ENCODE measurements at places on chromosomes 7 and 10.
A peak's percentile ranks its signal among the peaks of the same experiment; 100 is the strongest.

DNA sequence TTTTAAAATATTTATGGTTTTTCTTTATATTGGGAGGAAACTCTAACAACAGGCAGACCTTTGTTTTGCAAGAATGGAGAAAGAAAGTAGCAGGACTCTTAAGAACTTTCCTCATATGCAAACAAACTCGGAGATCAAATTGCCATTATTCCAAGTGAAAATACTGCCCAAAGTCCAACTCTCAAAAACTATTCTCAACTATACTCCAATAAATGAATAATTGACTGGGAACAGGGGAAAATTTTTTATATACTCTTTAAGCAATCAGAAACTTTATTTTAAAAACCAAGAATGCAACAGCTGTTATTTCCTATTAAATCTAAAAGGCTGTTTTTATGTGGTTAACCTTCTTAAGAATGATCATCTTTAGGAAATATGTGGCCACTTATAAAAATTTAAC, 101.9 kb downstream of the COL28A1 start:
- DNase-seq, result no peak

- DNase-seq, result no peak
These were observed 734.1 kb downstream of the KCNMA1 start for GRCh38 chr10:76903387-76903945.

DNA sequence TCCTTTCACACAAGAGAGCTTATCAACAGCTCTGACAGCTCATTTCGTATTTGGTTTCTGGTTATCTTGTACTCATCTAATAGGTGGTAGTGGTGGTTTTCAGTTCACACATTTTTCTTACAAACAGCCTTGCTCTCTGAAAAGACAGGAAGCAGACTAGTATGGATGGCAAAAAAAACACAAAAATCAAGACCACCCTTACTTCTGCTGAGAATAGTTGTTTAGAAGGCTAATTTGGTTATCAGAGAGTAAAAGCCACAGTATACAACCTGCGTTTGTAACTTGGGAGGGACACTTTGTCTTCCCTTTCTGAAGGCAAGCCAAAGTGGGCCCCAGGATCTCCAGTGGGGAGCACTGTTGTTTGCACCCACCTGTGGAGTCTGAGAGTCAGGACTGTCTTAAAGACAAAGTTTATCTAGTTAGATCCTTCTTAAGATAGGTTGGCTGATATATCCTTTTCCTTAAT, 68.0 kb downstream of the PIP4K2A start:
- no peak for DNase-seq

DNA sequence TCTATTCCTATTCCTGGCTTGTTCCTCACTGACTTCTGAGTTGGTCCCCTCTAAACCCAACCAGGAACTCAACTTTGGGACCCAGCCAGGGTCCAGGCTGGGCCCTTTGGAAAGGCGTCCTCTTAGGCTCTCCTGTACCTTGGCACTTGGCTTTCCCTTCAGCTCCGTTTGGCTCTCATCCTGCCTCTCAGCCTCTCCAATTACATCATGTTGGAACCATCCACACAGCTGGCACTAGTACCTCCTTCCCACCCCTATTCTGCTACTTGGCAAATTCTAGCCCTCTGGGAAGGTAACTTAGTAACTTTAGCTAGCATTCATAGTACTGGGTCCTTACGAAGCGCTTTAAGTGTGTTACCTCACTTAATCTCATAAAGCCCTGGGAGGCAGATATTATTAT, 205.3 kb upstream of the HABP2 start:
- no peak for DNase-seq

DNA sequence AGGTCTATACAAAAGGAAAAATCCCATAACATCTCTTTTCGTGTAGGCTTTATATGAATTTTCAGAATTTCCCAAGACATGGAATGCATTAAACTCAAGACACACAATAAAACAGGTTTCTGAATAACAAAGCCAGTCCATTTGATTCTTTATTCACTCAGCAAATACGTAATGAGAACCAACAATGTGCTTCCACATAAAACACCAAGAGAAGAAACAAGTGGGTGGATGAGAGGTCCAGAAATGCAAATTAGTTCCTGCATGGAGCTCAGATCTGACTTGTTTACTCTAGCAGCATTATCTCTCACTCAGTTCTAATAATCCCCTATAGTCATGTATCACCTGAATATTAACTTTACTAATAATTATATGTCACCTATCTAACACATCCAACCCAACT, 249.5 kb downstream of the LRRTM3 start:
- DNase-seq, result no peak

GRCh38 chr7:1781369-1781768, 111.3 kb downstream of the ELFN1 start:
- no peak for DNase-seq

DNA sequence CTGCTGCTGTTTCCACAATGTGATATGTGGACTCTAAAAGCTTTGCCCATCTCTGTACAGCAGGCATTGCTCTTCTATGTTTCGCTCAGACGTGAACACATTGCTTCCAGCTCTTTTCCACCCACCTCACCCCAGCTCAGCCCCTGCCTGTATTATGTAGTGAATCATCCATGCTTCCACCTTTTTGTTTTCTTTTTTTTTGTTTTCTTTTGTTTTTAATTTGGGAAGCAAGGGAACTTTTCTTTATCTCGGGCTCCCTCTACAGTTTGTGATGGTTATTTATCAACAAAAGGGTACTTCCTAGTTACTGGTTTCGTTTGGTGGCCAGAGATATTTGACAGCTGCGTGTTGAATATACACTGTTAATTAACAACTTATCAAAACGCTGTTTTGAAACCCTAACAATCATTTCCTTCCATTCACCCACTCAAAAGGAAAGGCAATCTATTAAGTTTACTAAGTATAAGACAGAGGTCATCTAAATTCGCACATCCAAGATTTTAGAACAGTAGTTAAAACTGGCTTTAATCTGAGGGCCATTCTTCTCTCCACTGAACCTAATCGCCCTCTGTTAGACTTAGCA, 127.9 kb upstream of the STK17A start:
- DNase-seq, result peak; percentile 28

DNA sequence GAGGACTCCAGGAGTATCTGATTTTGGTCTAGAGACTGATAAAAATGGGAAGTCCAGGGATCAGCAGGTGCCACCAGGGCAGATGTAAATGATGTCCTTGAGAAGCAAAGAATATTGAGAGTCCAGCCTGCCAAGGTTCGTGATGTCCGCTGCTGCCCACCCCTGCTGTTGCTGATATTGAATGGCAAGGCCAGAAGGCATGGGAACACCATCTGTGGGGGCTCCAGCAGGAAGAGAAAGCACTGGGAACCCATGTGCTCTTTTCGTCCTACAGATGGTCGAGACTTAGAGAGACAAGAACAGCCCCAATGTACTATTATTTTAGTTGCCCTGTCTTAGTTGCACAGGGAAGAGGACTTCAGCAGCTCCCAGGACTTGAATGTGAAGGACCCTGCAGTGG, 363.9 kb downstream of the GALNT17 start:
- no peak for DNase-seq

GRCh38 chr10:43265799-43266721, 805 bp downstream of the RASGEF1A start:
- no peak for DNase-seq

DNA sequence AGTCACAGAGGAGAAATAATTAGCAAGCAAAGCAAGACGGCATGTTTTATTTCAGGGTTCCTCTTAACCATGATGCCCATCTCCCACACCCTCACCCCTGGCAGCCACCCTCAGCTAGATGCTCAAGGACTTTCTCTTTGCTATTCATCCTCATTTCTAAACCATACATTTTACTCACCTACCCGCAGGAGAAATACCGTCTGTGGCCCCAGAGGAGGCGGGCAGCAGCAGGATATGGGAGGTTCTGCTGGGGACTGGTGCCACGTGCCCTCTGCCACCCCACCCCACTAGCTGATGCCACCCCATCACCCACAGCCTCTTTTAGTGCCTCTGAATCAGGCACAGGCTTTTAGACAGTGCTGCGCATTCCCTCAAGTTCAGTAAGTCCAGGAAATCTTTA, 168.7 kb upstream of the ITGB1 start:
- DNase-seq, result no peak

- no peak for DNase-seq
These were observed 97.8 kb upstream of the EEPD1 start for GRCh38 chr7:36055207-36055606.

DNA sequence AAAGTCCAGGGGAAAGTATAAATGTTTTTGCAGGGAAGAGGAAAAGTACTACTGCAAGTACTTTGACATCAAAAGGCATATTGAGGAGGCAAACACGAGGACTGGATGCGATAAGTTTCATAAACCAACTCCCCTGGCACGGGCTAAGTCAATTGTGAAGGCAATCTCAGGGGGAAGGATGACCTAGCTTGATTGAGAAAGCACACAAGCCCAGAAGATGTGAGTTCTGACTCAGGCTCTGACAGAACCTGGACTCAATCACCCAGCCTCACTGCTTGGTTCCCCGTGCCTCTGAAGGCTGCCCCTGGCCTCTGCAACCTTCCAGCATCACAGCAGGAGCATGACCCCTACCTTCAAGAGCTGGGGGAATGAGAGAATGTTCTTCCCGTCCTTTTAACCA, 93.2 kb upstream of the ZNF438 start:
- DNase-seq, result no peak

- DNase-seq, result no peak
These were observed 239.5 kb upstream of the DKK1 start for GRCh38 chr10:52074505-52075026.

DNA sequence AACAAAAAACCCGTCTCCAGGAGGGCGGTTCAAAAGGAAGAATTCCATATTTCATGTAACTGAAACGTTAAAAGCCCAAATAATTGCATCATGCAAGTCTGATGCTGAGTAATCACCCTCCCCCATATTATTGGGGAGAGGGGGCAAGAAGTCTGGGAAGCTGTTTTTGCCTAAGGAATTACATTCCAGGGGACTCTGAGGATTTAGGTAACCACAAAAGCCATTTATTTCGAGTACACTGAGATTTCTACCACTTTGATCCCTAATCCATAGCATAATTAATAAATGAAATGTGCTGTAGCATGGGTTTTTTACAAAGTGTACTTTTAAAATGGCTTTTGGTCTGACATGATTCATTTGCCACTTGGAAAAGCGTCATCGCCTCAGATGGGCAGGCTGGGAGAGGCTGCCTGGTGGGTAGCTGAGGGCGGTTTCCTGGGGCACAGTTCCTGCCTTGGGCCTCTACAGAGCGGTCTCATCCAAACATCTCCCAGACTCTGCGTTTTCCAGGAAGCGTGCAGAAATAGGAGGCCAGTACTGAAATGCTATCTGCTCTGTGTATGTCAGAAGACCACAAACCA, 106.5 kb downstream of the TCF7L2 start:
- DNase-seq, result peak; percentile 94

DNA sequence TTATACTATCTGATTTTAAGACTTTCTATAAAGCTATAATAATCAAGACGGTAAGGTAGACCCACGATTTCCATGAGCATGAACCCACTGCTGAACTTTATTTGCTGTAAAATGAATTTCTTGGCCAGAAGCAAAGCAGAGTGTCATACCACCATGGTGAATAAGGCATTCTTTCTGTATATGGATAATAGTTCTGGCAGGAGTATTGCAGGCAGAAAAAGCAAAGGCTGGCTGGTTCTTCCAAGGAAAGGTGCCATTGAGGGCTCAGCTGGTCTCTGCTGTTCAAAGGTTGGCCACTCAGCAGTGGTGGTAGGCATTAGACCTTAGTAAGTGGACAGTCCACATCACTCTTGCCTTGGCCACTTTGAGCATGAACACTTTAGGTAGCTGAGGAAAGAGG, 104.1 kb upstream of the KCNMA1 start:
- DNase-seq, result no peak

Data from fibroblast of skin of left biceps (primary cell).